CD4-positive, alpha-beta T cell treated with Interleukin-4 for 4 hours (primary cell): ENCODE measurements at places on chromosomes 11 and 22.

GRCh38 chr11:32597921-32598320 lies 14.3 kb downstream of the EIF3M start:
- no peak for DNase-seq

DNA sequence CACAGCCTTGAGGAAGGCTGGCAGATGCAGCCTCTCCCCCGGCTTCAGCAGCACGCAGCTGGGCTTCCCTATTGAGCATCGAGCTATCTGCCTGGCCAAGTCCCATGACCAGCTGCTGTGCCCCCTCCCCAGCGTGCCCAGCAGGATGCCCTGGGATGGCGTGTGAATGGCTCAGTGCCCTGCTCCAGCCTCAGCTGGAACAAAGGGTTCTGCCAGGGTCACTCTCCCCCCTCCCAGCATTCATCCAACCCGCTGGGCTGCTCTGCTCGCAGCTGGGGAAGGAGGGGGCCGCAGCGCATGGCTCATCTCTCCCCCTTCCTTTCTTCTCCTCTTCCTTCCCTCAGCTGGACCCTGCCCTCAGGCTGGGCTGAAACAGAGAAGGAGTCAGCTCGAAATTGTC lies 14.5 kb downstream of the LRP4 start:
- no peak for DNase-seq

GRCh38 chr11:76783294-76783895 lies at the start of gene TSKU:
Gene TSKU (plus strand): TSS chr11:76783356. CDS start chr11:76795617, 12,261 bp downstream.
- no peak for DNase-seq

DNA sequence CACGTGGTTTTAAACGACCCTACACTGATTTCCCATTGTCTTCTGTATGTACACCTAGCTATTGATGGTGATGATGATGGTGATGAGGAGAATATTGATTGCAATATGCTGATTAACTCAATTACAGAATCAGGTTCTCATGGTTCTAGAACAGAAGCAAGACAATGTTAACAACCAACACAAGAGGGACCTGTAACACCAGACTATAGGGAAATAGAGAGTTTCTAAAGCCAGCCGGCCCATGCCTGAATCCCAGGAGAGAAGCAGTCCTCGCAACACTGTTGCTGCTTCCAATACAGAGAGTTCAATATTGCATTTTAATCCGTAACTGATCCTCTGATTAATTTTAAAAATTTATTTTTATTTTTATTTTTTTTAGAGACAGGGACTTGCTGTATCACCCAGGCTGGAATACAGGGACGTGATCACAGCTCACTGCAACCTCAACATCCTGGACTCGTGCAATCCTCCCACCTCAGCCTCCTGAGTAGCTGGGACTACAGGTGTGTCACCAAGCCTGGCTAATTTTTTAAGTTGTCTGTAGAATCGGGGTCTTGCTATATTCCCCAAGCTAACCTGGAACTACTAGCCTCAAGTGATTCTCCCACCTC lies 22.2 kb upstream of the UBASH3B start:
- peak; percentile 29 for DNase-seq

DNA sequence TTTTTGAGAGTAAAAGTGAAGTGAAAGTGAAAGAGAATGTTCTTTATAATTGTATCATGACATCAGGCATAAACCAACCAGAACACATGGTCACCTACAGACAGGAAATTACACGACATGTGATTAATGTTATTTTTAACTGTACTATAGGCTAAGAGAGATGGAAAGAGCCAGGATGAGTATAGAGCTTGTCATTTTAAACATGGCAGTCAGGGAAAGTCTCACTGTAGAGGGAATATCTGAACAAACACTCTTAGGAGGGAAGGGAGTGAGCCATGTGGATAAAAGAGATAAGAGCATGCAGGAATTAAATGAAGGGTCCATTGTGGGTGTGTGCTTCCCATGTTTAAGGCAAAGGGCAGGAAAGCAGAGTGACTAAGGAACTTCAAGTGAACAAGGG lies 599.1 kb upstream of the FAT3 start:
- no peak for DNase-seq

DNA sequence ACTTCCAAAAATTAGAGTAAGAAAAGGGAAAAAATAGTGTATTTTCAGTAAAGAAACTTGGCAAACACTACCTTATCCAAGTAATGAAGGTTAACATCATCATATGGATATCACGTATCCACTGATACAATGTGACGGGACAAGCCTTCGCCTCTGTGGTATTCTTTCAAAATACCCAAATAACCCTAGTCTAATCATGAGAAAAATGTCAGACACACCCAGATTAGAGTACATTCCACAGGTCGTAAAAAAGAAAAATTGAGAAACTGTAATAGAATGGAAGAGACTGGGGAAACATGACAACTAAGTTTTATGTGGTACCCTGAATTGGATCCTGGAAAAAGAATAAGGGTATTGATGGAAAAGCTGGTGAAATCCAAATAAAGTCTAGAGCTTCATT lies 48.9 kb downstream of the NARS2 start:
- no peak for DNase-seq

DNA sequence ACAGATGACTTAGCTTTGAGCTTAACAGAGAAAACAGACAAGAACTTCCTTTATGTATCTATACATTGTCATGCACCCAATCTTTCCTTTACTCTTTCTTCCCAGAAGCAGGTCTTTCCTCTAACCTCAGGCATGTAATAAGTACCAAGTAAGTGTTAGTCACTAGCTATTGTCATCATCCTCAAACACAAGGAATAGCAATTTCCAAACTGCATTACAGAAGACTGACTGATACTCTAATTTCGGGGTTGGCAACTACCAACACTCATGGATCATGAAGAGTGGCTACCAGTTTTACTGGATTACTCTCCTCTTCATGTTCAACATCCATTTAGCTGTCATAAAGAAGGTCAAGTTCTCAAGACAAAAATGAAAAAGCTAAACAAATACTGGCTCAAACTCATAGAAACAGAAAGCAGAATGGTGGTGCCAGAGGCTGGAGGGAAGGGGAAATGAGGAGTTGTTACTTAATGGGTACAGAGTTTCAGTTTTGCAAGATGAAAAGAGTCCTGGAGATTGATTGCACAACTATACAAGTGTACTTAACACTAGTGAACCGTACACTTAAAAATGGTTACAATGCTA lies 111.6 kb downstream of the SIK3 start:
- DNase-seq = peak; percentile 33

GRCh38 chr11:31844351-31844750 lies 33.2 kb upstream of the PAX6 start:
- DNase-seq = no peak

- no peak for DNase-seq
Measured at GRCh38 chr11:16047073-16047472, 309.3 kb downstream of the SOX6 start.

DNA sequence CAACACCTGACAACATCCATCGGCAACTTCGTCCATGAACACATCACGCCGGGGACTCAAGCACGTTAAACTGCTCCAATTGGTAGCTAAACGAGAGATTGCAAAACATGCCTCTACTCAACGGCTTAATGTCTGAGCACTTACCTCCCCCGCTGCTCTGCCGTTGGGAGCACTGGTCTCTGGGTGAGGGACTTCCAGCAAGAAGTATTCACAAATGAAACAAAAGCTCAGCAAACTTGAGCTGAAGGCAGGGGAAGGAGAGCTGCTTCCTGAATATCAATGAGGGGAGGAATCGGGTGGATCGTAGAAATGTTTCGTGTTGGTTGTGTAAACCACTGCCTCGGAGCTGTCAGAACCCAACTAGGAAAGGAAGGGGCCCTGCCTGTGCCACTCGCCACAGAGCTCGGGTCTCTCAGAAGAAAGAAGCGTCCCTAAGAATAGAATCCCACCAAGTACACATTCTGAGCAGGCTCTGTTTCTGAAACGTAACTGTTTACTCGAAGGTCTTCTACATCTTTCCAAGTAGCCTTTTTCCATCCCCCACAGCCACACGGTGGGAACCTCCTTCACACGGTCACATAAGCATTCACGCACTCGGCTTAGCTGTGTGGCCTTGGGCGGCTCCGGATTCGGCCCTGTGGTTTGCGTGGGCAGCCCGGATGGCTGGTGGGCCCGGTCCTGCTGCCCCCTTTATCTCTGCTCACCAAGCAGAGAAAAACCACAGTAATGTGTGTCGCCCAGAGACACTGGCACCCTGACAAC lies at the start of gene MLC1:
Gene MLC1 (minus strand): TSS at position 216 of the 762 bp plus-strand sequence. CDS start 524 bp downstream, outside the sequence.
- DNase-seq = peak; percentile 13

GRCh38 chr11:128814856-128815705 lies 52.0 kb downstream of the KCNJ1 start:
- DNase-seq = no peak

DNA sequence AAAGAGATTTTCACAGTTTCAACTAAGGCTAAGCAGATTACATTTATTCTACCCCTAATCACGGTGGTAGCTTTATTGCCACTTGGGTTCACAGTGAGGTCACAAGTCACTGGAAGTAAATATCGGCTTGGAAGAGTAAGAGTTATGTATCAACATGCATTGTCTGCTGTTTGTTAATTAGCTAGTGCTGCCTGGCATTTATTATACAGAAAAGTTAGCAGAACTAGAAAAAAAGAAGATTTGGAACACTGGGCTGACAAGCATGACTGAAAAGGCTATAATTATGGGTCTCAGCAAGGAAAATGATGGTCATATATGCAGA lies 13.7 kb upstream of the RAB38 start:
- no peak for DNase-seq

DNA sequence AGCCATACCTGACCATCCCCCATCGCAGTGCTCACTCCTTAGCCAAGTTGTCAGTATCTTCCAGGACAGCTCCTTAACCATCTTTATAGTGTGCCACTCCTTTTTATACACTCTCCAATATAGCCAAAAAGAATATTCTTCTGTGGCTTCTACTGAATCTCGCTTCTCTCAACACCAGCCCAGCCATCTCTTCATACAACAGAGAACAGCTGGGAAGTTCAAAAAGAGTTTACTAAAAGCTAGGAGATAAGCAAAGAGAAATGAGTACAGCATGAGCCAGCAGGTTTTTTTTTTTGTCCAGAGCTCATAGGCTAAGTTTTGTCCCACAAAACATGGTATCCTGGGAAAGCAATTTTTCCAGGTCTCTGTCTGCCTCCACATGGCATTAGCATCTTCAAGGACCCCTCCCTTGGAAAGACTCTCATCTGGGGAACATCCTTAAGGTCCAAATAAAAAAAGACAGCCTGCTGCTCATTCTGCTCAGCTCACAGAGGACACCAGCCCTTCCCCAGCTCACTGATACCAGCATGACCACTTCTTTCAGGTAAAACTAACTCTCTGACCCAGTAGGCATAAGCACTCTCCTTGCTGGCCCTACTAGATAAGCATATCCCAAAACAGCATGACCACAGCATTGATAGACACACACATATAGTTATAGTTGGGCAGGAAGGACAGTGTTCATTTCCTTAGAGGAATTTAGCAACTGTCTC lies 48.8 kb upstream of the YWHAH start:
- DNase-seq = no peak

DNA sequence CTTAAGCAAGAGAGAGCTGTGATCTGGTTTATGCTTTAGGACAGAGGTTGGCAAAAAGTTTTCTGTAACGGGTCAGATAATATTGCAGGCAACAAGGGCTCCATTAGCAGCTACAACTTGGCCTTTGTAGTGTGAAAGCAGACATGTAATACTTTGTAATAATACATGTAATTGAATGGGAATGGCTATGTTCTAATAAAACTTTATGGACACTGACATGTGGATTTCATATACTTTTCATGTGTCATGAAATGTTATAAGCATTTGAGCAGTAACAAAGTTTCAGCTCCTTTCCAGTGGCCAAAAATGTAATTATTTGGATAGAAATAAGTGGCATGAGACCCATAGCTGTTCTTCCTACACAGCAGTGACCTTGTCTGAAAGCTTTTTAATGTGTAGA lies 3.1 kb downstream of the DYNC2H1 start:
- DNase-seq = no peak

GRCh38 chr22:42560381-42560780 lies 6.6 kb downstream of the SERHL2 start:
- DNase-seq = no peak

DNA sequence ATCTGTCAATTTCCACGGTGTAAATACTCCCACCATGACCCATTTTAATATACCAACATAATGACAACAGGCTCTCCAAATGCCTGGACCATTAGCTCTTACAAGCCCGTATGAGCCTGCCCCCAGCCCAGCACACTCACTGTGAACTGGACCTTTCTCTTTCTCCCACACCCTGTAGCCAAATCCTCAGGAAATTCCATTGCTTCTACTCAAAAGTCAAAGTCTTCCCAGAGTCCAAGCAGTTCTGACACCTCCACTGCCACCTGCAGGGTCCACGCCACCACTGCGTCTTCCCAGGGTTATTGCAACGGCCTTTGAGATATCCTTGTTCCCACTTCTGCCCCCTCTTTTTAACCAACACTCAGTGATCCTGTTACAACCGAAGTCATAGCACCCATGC lies 110.1 kb upstream of the ASPHD2 start:
- DNase-seq = no peak

- DNase-seq = no peak
Measured at GRCh38 chr11:28794405-28794804, 686.2 kb downstream of the METTL15 start.

DNA sequence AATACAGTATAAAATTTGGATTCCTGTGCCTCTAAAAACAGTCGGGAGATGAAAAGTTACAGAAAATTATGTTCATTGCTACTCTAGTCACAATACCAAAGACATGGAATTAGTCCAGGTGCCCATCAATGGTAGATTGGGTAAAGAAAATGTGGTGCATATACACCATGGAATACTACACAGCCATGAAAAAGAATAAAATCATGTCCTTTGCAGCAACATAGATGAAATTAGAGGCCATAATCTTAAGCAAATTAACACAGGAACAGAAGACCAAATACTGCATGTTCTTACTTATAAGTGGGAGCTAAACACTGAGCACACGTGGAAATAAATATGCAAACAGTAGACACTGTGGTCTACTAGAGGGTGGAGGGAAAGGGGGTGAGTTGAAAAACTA lies 67.6 kb downstream of the HSD17B12 start:
- DNase-seq = no peak
